ENCODE measurements at places on chromosomes 12 and 14.

GRCh38 chr14:21192875-21193535 is 37.1 kb upstream of the OR5AU1 start:
- DNase-seq, result no peak

DNA sequence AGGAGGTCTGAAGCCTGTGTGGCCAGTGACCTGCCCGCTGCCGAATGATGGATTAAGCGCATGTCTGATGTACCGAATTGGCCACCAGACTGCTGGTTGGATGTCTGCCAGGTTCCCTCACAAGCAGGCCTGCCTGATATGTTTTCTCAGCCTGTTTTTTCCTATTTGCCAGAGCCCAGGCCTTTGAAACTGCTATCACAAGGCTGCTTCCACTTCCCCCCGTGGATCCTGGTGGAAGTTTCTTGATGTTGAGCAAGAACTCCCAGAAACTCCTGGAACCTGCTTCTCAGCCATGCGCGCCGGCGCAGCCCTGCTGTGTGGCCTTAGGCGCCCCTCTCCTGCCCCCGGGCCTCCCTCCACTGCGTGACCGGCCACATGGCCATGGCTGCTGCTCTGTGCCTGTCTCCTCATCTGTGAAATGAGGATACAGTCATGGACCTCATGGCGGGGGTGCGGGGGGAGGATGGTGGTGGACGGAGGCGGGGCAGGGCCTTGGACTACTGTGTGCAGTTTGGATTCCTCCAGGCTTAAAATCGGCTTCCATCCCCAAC is 56.6 kb downstream of the CALM1 start:
- DNase-seq, result no peak

GRCh38 chr12:123741937-123742572 is 20.0 kb upstream of the DNAH10 start:
- DNase-seq, result no peak

DNA sequence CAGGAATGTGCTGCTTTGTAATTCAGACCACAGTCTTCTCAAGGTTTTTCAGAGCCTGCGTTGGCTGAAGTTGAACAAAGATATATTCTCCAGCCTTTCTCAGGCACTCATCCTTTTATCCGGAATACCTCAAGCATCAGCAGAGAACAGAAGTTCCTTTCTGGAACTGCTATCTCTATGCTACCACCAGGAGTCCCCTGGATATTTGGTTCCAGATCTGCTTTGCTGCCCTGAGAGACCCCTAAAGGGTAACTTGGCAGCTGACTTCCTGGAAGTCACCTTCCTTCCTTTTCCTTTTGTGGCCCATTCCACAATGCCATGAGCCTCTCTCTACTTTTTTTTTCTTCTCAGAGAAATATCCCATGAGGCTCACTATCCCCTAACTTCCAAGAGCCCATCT is 188.2 kb downstream of the PLCZ1 start:
- no peak for DNase-seq

DNA sequence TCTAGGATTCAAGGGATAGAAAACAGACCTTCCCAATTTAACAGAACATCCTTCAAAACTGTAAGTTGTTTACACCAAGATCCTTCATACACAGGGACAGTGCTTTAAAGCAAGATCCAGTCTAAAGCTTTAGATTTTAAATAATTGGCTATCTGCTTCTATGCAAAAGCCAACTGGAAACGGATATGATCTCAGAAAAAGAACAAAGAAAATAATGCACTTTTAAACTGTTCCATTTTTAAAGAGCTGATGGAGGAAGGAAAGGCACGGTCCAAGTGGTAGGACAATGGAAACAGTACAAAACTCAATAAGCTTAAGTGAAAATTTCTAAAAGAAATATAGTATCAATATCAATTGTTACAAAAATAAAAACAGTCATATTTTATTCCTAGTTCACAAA is 27.7 kb downstream of the LRP6 start:
- DNase-seq, result no peak

DNA sequence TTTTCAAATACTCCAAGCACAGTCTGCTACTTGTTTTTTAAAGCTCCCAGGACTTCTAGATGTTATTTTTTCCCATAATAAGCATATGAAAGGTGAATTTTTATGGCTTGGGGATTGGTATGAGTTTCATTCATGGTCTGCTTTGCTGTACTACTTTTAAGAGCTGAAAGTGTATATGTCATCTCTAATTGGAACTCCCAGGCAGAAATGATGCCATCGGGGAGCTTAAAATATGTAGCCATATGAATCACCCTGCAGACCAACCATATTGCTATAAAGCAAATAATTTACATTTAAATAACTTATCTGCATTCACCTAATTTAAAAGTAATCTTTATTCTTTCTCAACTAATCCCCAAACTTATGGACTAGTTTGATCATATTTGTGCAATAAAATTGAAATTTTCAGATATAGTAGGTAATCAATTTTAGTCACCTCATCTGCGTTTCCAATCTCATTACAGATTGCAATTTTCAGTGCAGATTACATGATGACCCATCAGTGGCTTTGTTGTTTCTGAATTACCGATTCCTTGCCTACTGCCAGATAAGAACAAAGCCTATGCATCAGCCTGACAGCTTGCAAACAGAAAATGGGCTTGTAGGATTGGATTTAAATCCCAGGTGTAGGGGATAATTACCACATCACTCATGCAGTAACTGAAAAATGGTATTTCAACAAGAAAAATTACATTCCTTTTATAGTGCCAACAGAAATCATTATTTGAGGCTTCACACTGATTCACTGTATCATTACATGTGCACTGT is 689.4 kb downstream of the NOVA1 start:
- DNase-seq, result no peak

- no peak for DNase-seq
Measured at GRCh38 chr14:78048120-78048519, 122.1 kb upstream of the NRXN3 start.

GRCh38 chr12:1666215-1666614 is 24.7 kb upstream of the ADIPOR2 start:
- no peak for DNase-seq

DNA sequence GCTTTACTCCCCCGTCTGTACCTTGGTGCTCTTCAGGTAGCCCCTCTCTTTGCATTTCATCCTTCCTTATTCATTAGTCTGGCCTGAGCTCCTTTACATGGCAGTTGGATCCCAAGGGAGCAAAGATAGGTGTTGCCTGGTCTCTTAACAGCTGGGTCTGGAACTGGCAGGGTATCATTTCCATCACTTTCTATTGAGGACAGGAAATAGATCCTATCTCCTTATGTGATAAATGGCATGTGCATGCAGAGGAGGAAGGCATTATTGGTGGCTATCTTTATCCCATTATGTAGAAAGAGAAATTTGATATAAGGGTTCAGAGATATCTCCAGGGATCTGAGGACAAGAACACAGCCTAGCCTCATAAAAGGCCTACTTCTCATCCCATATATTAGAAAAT is 54.6 kb upstream of the OAS1 start:
- DNase-seq, result no peak

- DNase-seq, result no peak
Measured at GRCh38 chr12:86838711-86839110, 582.5 kb upstream of the MGAT4C start.

GRCh38 chr14:65206448-65207096 is 104.3 kb upstream of the MAX start:
- DNase-seq, result peak; percentile 39

- DNase-seq, result no peak
Measured at GRCh38 chr12:77510985-77511384, 319.7 kb upstream of the NAV3 start.

GRCh38 chr14:61553730-61554641 is 141.3 kb upstream of the HIF1A start:
- peak; percentile 82 for DNase-seq

GRCh38 chr14:63209160-63209559 is 4.9 kb downstream of the RHOJ start:
- DNase-seq, result no peak

DNA sequence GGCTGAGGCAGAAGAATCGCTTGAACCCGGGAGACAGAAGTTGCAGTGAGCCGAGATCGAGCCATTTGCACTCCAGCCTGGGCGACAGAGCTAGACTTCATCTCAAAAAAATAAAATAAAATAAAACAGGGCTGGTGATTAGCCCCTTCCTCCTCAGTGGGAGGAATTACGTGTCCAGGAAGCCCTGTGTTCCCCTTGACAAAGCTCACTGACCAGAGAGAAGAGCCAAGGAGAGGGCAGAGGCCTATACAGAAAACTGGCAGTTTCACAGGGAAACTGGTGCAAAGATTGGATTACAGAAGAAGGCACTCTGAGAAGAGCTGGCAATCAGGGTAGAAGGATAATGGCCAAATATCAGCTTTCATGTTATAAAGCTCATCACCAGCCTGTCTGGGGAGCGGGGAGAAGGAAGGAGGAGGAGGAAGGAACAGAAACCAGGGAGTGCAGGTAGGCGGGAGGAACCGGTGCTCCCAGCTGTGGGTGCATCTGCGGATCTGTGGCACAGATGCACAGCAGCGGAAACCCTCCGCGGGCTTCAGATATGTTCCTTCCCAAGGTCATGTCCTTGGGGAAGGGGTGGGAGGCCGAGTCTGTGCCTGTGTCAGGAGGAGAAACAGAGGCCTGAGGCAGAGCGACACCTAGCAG is 6.7 kb downstream of the RAB15 start:
- DNase-seq, result no peak
